ENCODE measurements at places on chromosomes 5 and 9.

DNA sequence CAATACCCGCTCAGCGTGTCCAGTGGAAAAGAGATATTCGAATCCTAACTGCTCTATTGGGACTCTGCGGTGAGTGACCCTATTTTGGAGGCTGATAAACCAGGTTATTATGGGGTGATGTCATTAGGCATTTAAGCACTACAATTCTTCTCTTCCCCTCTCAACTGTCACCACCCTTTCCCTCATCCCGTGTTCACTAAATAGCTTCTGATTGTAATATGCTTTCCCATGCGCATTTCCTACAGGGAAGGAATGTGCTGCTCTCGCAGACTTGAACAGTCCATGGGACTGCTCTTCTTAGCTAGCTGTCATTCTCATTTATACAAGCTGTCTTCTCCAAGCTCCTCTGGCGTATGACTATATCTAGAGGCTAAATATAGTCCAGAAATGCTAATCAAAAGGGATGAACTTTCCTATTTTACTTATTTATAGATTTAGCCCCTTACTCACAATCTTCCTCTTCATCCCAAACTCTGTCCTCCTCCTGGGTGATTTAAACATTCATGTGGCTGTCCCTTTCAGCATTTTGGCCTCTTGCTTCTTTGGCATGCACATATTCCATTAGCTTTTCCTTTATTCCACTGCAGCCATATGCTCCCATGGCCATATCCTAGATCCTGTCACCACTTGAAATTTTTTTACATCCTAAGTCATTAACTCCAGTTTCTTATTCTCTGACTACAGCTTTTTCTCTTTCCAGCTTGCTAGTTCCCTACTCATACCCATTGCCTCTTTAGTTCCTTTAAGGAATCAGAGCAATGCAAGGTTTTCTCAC lies 39.6 kb upstream of the CSNK1G3 start:
- DNase-seq: no peak

DNA sequence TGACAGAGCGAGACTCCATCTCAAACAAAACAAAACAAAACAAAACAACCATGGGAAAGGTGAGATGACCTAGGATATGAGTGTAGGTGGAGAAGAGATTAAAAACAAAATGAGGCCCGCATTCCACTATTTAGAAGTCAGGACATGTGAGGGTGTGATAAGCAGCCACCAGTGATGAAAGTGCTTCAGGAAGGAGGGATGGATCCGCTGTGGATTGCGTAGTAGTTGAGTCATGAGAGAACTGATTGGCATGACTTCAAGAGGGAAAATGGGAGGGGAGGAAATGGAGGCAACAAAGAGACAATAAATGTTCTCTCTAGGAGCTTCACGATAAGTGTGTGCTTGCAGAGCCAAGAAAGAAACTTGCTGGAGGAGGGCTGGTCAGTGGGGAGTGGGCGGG lies 367.6 kb downstream of the ARL15 start:
- DNase-seq: no peak

- no peak for DNase-seq
Measured at GRCh38 chr5:24401773-24402172, 243.0 kb downstream of the CDH10 start.

DNA sequence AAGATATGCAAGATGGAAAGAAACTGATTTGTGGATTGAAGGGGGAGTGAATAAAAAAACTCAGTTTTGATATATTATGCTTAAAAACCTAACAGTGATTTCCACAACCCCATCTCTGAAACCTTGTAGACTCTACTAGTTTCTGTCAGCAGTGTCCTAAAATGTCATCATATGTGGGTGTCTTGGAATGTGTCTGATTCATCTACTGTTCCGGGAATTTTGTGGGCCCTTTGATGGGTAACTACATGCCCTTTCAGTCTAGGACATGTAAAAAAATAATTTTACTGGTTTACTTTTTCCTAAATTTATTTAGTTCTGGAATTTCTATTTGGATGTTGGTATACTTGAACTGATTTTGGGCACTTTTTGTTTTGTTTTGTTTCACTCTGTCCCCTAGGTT lies 118.9 kb upstream of the NMUR2 start:
- DNase-seq: no peak

DNA sequence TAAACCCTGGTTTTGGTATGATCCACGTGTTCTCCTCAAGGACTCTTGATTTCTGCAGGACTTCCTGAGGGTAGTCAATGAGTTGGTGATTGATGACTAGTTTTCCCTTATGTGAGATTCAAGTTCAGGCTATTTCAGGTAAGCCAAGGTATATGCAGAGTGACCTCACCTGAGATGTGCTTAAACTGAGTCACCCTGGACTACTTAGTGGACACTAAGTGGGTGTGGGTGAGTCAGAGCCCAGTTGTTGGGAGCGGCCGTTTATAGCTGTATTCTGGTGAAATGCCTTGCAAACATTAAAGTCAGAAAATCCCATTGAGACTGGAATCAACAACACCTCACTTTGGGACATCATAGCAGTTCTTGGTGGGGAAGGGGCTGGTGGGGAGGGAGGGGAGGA lies 62.9 kb downstream of the SLC28A3 start:
- DNase-seq: no peak

GRCh38 chr5:38872826-38873225 lies 27.0 kb downstream of the OSMR start:
- no peak for DNase-seq
